ENCODE measurements at places on chromosomes 7 and 10. TPM values are rescaled to one million over a fixed set of nuclear protein-coding genes. Genes with fewer than 3 reads are reported as not detected.

GRCh38 chr7:70582927-70583895, 548.7 kb upstream of the GALNT17 start:
- no peak for DNase-seq

- DNase-seq, result no peak
Measured at GRCh38 chr10:96082748-96083147, 39.4 kb downstream of the CCNJ start.

GRCh38 chr7:155950898-155951553, 138.8 kb upstream of the SHH start:
- no peak for DNase-seq

The HPSE2 gene
- 2.5 TPM for total RNA-seq

The ZNF722 gene
- total RNA-seq, result not detected

All from mesothelial cell of epicardium (in vitro differentiated cells).